ENCODE measurements at places on chromosomes 1 and 21. TPM values are rescaled to one million over a fixed set of nuclear protein-coding genes. Genes with fewer than 3 reads are reported as not detected.

LCE2A gene
- polyA plus RNA-seq: not detected

ADGRL2 gene
- 87.9 TPM for polyA plus RNA-seq

CELA3A gene
- not detected for polyA plus RNA-seq

FCRLB gene
- 2.9 TPM for polyA plus RNA-seq

MATN1 gene
- polyA plus RNA-seq: 0.97 TPM

SLC41A1 gene
- polyA plus RNA-seq: 59.5 TPM

C1orf53 gene
- 2.9 TPM for polyA plus RNA-seq

PRELP gene
- 8.0 TPM for polyA plus RNA-seq

TRPM2 gene
- 21.4 TPM for polyA plus RNA-seq

CD53 gene
- 15.7 TPM for polyA plus RNA-seq

PLCH2 gene
- 17.2 TPM for polyA plus RNA-seq

ZBTB37 gene
- polyA plus RNA-seq: 8.7 TPM

PDZK1IP1 gene
- polyA plus RNA-seq: not detected

PLXNA2 gene
- 52.8 TPM for polyA plus RNA-seq

MAB21L3 gene
- polyA plus RNA-seq: 0.30 TPM

RASAL2 gene
- polyA plus RNA-seq: 27.3 TPM

GON4L gene
- polyA plus RNA-seq: 56.7 TPM

COL8A2 gene
- 7.9 TPM for polyA plus RNA-seq

TLR5 gene
- polyA plus RNA-seq: 3.1 TPM

CRABP2 gene
- polyA plus RNA-seq: 139 TPM

GPA33 gene
- polyA plus RNA-seq: 0.19 TPM

PALMD gene
- polyA plus RNA-seq: 15.3 TPM

PPIAL4G gene
- 0.39 TPM for polyA plus RNA-seq
